Endodermal cell (in vitro differentiated cells): ENCODE measurements at places on chromosomes 11 and 22. TPM values are rescaled to one million over a fixed set of nuclear protein-coding genes. Genes with fewer than 3 reads are reported as not detected.

OR52I1 gene
- total RNA-seq = not detected in 2 replicates

MYBPC3 gene
- total RNA-seq = 0.13 to 0.16 TPM in 2 of 3 replicates, not detected in the other

EFCAB6 gene
- 1.4 to 1.8 TPM (median 1.6 TPM) in 3 replicates for total RNA-seq

CCDC83 gene
- not detected in 3 replicates for total RNA-seq

TRIM29 gene
- total RNA-seq = 0.63 TPM in 1 of 3 replicates, not detected in the others

PCSK7 gene
- total RNA-seq = 25.7 to 58.6 TPM (median 55.5 TPM) in 3 replicates

OR2AG1 gene
- not detected in 3 replicates for total RNA-seq

PANX3 gene
- not detected in 3 replicates for total RNA-seq

OR4A16 gene
- total RNA-seq = not detected in 2 replicates

TRPM5 gene
- total RNA-seq = 0.09 to 0.11 TPM in 2 of 3 replicates, not detected in the other

MAP6 gene
- 1.4 and 1.9 TPM in 2 replicates for total RNA-seq

ADSL gene
- total RNA-seq = 118 and 124 TPM in 2 replicates

PICK1 gene
- 40.6 and 42.7 TPM in 2 replicates for total RNA-seq

SPON1 gene
- total RNA-seq = 0.13 to 0.73 TPM (median 0.17 TPM) in 3 replicates

EHF gene
- 0.23 TPM in 1 of 3 replicates, not detected in the others for total RNA-seq

OR2D2 gene
- total RNA-seq = not detected in 3 replicates

APBB1 gene
- 51.5 to 56.3 TPM (median 54.1 TPM) in 3 replicates for total RNA-seq

APOL5 gene
- not detected in 3 replicates for total RNA-seq

ELFN2 gene
- 0.40 to 1.9 TPM (median 0.48 TPM) in 3 replicates for total RNA-seq

SCGB1A1 gene
- total RNA-seq = not detected in 2 replicates

RASL10A gene
- 0.61 to 2.0 TPM (median 1.3 TPM) in 3 replicates for total RNA-seq

ELMOD1 gene
- 0.21 to 0.60 TPM in 2 of 3 replicates, not detected in the other for total RNA-seq

BLID gene
- not detected in 3 replicates for total RNA-seq

DSCAML1 gene
- total RNA-seq = 6.5 and 10.9 TPM in 2 replicates

PNPLA5 gene
- total RNA-seq = 0.68 and 0.86 TPM in 2 replicates

MS4A4E gene
- total RNA-seq = 0.20 and 0.31 TPM in 2 replicates

FXYD6 gene
- 53.5 to 58.8 TPM (median 54.1 TPM) in 3 replicates for total RNA-seq

CRACR2B gene
- total RNA-seq = 22.3 to 28.0 TPM (median 24.6 TPM) in 3 replicates

ACTN3 gene
- total RNA-seq = 1.7 and 1.8 TPM in 2 replicates

ZFP91 gene
- 25.9 and 28.0 TPM in 2 replicates for total RNA-seq

RAG2 gene
- not detected in 3 replicates for total RNA-seq

NLRP14 gene
- 0.18 and 0.33 TPM in 2 replicates for total RNA-seq

XRCC6 gene
- total RNA-seq = 345 and 370 TPM in 2 replicates

FGF19 gene
- 0.29 and 0.37 TPM in 2 replicates for total RNA-seq

KRTAP5-11 gene
- total RNA-seq = 2.4 to 5.7 TPM (median 5.4 TPM) in 3 replicates

MUC6 gene
- total RNA-seq = 0.20 and 0.26 TPM in 2 replicates

LRRC56 gene
- 3.8 and 4.3 TPM in 2 replicates for total RNA-seq

KCNE3 gene
- total RNA-seq = 1.5 to 4.6 TPM (median 3.6 TPM) in 3 replicates

CSNK2A3 gene
- 0.81 and 2.1 TPM in 2 replicates for total RNA-seq

CAPRIN1 gene
- 221 to 256 TPM (median 226 TPM) in 3 replicates for total RNA-seq

CDON gene
- total RNA-seq = 20.7 to 28.0 TPM (median 24.5 TPM) in 3 replicates

PGA3 gene
- not detected in 3 replicates for total RNA-seq

OR56A1 gene
- total RNA-seq = 0.14 and 0.31 TPM in 2 replicates

OMP gene
- 1.6 to 2.5 TPM in 2 of 3 replicates, not detected in the other for total RNA-seq

KCNJ1 gene
- total RNA-seq = 0.05 TPM in 1 of 2 replicates, not detected in the other

USP2 gene
- total RNA-seq = 17.8 to 28.3 TPM (median 19.0 TPM) in 3 replicates

ACR gene
- total RNA-seq = 0.18 and 0.32 TPM in 2 replicates

ANGPTL5 gene
- total RNA-seq = not detected in 3 replicates
